AG09309 (cell line): ENCODE measurements at places on chromosomes 4 and X.

GRCh38 chr4:185874516-185875230 is 62.7 kb upstream of the SORBS2 start:
- DNase-seq = no peak

GRCh38 chr4:2255501-2256155 is 6.3 kb downstream of the MXD4 start:
- DNase-seq = no peak

GRCh38 chr4:173367285-173367684 is 3.5 kb upstream of the SAP30 start:
- DNase-seq = no peak

DNA sequence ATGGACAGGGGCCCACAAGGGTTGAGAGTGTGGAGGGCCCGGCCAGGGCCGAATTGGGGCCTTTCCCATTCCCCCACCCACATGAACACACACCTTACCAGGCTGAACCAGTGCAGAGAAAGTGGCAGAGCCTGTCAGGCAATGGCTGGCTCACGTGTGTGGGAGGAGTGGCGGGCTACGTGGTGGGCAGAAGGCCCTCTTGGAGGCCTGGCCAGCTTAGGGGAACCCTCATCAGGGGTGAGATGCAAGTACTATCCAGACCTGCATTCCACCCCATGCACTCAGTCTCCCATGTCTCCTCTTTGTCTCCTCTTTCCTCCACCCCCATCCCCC is 965 bp downstream of the TCEAL4 start:
- no peak for DNase-seq

DNA sequence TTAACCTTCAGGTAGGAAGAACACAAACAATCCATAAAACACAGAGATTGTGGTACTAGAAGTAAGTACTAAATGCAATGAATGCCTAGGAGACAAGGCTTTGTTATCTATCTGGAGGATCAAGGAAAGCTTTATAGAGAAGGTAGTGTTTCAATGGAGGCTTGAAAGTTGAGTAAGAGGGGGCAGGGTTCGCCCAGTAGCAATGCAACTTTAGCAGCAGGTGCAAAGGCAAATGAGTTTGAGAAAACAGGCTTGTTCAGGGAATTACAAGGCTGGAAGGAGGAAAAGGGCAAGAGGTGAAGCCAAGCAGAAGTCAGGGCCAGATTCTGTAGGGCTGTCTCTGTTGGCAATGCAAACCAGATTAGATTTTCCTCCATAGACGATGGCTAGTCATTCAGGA is 35.5 kb upstream of the AMELX start:
- DNase-seq = no peak

DNA sequence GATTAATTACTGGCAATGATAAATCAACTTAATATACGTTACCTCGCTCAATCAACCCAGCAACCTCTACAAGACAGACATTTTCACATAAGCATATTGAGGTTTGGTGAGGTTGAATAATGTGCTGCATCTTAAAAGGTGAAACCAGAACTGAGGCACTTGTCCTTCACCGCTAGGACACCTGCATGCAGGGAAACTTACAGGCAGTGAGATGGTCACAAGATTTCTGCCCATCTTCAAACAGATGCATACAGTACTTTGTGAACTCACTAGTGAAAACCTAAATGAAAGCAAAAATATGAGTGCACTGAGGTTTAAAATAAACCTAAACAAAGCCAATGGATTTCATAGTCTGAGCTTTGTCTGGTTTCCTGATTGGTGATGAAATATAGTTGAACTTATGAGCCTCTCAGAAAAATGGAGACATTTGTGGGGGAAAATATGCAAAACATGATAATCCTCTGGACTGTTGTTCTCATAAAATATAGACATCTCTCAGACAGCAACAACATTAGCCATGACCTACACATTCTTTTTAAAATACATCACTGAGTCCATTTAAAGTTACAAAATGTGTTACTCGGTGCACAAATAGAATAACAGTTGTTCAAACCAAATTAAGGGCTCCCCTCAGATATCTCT is 20.9 kb upstream of the PRSS12 start:
- DNase-seq = peak; percentile 55

DNA sequence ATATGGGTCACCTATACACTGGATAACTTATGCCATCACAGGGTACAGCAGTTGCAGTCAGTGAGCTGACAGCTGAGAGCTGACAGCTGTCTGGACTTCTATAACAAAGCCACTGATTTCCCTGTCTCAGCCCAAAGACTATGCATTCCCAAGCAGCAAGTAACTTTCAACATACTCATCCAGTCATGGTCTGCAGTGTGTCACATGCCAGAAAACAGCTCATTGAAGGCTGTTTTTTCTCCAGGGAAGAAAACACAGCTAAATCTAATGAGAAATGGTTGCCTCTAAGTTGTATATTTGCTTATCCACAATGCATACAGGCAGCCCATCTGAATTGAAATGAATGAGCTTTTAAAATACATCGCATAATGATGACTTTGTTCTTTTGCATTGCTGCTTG is 6.3 kb downstream of the KIAA1210 start:
- DNase-seq = no peak

DNA sequence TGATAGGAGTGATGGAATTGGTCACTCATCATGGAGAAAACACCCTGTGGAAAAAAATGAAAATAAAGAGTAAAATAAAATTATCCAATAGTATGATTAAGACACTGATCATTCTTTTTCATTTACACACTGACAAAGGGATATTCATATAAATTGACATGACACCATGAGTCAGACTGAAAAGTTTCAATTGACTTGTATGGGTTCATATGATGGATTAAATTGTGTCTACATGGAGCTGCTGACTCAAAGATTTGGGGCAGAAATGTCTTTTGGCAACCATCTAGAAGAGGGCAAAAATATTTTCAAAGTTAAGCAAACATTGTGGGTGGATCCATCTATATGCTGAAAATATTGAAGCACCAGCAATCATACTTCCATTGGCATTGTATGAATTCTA is 153.4 kb upstream of the PPP3CA start:
- DNase-seq = no peak

DNA sequence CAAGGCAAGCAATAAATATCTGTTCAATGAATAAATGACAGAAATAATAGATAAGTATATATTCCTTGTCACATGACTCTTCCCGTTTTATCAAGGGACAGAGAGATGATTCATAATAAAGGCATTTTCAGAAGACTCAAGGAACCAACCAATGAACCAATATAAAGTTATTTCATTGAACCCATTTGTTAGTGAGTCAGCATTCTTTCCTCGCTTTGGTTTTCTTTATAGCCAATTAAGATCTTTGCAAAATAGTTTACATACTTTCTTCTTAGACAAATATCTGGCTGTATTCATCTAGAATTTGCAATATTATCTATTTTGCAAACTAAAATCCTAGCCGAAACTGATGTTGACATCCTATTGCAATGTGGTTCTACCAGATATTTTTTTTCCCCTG is 269.4 kb downstream of the IL15 start:
- DNase-seq = peak; percentile 91

GRCh38 chrX:130413415-130413814 is 11.6 kb downstream of the RBMX2 start:
- DNase-seq = no peak

- DNase-seq = no peak
These were observed at the start of gene SLC9B2 for GRCh38 chr4:103076747-103077347. SLC9B2 (minus strand) TSS chr4:103076761; CDS start chr4:103067550, 9,211 bp downstream.
